ENCODE measurements at places on chromosomes 3 and 15.

DNA sequence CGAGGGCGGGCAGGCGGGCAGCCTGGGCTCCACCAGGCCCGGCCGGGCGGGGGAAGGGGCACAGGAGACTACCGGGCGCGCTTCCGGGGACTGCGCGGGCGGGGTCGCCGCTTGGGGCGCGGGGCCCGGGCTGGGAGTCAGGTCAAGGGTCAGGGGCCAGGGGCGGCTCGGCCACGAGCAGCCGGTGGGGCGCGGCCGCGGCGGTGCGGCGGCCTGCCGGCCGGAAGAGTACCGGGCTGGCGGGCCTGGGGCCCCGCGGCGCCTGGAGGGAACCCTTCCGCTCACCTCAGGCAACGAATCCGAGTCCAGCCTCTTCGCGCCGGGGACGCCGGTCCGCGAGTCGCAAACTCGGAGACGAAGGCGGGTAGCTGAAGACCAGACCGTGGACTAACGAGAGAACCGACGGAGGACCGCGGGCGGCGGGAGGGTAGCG lies 225 bp downstream of the RHOA start:
- no peak for DNase-seq

DNA sequence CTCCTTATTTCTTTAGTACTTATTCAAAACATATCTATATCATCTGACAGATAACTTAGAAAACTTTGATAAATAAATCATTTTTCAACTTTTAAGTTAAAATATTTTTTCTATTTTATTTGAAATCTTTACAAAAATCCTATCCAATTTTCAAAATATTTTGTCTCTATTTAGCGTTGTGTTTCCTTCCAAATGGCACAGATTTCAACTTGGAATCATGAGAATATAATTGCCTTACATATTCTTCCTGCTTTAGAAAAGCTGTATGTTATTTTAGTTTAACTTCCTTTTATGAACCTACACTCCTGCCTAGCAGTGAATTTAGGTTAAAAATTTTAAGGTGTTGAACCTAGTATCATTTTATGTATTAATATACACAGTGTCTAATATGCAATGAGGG lies 38.2 kb downstream of the BCHE start:
- DNase-seq, result no peak

DNA sequence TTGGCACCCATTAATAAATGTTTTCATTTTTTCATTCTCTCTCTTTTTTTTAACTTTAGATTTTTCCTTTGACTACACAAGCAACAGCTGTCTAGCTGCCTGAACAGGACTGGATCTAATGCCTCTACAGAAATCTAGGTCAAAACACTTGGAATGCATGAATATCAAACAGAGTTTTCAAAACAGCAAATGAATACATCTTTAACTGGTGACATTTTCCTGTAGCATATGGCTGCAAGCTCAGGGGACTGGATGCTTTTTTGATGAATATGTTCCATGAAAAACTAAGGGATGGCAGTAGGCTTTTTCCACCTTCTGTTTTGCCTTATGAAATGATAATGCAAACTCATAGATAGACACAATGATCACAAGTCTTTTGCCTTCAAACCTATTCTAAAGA lies 661.7 kb downstream of the MCTP2 start:
- no peak for DNase-seq

DNA sequence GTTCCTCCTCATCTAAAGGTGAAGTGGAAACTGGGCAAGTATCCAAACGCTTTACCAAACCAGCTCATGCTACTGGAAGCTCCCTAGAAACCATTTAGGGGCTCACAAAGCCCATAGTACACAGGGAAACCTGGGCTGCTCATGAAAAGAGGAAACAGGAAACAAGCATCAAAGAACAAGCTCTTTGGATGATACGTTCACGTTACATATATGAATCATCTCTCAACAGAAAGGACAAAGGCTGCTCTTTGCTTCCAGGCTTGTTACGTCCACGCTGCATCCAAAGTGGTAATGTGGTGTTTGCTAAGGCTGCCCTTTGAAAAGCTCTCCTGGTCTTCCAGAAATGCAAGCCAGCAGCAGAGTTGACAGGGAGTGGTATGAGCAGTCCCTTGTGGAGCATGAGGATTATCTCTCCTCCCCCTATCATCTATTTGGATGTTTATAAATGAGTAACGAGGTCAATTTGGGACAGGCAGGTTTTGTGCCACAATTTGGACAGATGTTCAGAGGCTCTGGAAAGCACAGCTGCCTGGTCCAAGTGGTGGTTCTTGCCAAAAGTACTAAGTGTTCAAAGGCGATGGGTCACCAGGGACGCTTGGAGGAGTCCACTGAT lies 98.0 kb upstream of the RORA start:
- DNase-seq, result no peak

DNA sequence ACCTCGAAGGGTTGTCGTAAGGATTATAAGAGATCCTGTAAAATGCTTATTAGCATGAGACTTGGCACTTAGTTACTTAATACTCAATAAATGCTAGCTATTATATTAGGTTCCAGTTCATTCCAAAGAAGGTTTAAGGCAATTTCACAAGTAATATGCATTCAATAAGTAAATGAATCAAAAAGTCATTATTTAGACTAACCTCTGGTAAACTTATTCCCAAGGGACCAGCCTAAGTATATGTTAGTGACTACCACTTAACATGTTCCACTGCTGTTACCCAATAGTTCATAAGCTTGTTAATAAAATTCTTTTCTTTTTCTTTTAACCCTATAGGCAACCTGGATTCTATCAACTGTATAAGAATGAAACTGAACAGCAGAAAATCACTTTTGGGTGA lies 5.1 kb downstream of the PDCD10 start:
- no peak for DNase-seq

GRCh38 chr3:189278221-189278620 lies 106.5 kb downstream of the TPRG1 start:
- DNase-seq, result no peak

GRCh38 chr3:69540706-69541581 lies 155.1 kb upstream of the FRMD4B start:
- DNase-seq, result no peak

GRCh38 chr3:24498796-24499195 lies 4.1 kb upstream of the THRB start:
- no peak for DNase-seq

- no peak for DNase-seq
Measured at GRCh38 chr3:60920519-60920918, 330.7 kb downstream of the FHIT start.

DNA sequence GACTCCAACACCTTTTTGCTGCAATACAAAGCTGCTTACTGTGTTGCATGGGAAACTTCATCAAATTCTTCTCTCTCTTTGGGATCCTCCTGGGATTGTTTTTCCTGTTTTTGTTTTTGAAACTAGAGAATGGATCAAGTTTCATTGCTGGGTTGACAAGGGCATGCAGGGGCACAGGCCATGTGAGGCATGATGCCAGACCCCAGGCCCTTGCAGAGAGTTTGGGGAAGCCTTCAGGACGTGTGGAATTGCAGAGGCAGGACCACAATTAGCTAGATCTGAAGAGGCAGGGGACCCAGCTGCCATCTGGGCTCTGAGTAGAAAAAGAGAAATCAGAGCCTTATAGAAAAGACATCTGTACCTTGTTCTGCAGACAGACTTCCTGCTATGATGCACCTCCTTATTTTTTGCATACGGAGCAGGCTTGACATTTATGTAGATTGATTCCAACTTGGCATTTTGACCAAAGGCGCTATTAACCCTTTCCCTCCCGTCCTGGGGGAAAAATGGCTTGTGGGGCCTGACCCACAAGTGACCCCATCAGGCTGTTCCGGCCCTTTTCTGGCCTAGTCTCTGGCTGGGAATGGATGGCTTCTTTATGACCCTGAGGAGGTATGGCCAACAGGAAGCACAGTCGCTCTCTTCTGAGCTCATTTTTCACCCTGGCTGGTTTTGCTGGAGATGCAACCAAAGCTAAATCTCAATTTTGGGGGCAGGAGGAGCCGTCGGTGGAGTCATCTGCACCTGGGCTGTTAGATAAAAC lies 44.3 kb upstream of the CHRNB4 start:
- no peak for DNase-seq

DNA sequence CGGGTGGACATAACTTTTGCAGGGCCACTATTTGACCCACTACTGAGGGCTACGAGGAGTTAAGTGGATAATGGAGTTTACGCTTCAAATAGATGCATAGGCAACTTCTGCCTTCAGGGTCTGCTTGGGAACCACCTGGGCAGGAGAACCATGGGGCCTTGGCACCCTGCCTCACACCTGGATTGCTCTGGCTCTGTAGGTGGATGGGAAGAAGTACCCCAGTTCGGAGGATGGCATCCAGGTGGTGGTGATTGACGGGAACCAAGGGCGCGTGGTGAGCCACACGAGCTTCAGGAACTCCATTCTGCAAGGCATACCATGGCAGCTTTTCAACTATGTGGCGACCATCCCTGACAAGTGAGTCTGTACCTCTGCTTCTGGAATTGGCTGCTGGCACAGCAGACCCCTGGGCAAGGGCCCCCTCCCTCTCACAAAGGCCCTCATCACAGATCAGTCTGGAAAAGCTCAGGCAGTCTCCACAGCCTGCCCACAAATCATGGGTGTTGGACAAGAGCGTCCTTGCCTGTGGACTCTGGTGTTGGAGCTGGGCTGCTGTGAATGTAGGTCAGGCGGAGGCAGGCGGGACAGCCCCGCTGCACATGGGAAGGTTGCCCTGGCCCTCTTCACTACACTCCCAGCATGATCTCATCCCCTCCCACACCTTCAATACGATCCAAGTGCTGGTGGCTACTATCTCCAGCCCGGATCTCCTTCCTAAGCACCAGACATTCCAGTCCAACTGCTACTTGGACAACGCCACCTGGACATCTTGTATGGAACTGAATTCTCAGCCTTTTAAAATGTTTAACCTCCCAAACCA lies 46.7 kb downstream of the MESD start:
- DNase-seq, result no peak

- DNase-seq, result no peak
Measured at GRCh38 chr15:42053010-42053409, 32.2 kb upstream of the PLA2G4E start.

DNA sequence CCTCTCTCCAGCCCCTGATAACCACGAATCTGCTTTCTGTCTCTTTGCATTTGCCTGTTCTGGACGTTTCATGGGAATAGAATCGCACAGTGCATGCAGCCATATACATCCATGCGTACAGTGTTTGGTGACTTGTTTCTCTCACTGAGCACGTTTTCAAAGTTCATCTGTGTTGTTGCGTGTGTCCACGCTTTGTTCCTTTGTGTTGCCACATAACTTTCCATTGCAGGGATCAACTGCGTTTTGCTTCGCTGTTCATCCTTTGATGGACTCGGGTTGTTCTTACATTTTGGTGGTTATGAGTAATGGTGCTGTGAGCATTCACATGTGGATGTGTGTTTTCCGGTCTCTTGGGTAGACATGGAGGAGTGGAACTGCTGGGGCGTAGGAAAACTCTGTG lies 56.4 kb upstream of the TAMM41 start:
- DNase-seq, result no peak

- peak; percentile 6 for DNase-seq
Measured at GRCh38 chr3:55402886-55403609, 84.1 kb downstream of the WNT5A start.

GRCh38 chr15:89662893-89663626 lies 7.8 kb upstream of the KIF7 start:
- no peak for DNase-seq

DNA sequence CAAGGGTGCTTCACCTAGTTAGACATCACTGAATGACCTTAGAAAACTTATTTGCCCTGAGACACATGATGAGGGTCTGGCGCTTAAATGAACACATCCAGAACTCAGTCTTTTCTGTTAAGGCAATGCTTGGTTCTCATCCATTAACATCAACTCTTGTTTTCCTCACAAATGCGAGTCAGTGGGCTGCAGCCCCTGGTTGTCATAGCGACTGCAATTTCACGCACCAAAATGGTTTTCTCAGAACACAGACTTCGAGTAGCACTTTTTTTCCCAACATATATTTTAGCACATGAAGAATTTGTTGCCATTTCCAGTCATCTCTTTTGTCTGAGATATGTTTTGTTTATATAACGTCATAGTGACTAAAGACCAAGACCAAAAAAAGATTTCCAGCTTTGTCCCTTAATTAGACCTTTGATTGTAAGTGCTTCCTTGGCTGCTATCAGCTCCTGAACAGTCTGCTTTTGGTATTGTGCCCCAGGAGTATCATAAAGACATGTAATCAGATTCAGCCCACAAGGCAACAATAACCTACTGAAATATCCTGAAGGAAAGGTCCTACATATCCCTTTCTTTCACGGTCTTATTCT lies 68.5 kb downstream of the GPR176 start:
- DNase-seq, result no peak

DNA sequence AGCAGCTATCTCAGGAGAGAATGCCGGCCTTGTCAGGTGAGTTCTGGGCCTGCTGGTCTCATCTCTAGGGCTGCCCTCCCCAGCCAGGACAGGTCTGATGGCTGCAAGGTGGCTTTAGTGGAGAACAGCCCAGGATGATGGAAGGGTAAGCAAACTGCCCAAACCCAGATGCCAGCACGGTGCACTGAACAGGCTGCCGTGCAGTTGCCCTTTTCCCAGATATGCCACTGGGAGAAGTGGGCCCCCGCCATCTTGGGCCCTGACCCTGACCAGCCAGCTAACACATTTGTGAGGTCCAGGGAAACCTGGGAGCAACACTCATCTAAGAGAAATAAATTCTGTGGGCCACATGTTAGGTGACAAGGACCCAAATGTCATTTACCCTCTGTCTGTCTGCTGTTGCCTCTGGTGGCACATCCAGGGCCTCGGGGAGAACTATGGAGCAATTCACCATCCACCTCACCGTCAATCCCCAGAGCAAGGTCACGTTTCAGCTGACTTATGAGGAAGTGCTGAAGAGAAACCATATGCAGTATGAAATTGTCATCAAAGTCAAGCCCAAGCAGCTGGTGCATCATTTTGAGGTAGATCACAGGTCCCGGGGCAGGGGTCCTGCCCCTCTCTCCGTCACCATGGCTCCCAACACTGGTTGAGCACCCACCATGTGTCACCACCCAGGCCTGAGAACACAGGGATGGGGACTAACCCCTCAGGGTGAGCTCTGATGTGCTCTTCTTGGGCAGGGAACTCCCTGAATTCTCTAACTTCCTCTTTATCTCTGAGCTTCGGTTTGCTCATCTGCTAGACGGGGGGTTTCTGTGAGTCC lies 1.8 kb downstream of the ITIH1 start:
- no peak for DNase-seq

GRCh38 chr15:55526559-55527036 lies 18.6 kb upstream of the DNAAF4 start:
- no peak for DNase-seq

DNA sequence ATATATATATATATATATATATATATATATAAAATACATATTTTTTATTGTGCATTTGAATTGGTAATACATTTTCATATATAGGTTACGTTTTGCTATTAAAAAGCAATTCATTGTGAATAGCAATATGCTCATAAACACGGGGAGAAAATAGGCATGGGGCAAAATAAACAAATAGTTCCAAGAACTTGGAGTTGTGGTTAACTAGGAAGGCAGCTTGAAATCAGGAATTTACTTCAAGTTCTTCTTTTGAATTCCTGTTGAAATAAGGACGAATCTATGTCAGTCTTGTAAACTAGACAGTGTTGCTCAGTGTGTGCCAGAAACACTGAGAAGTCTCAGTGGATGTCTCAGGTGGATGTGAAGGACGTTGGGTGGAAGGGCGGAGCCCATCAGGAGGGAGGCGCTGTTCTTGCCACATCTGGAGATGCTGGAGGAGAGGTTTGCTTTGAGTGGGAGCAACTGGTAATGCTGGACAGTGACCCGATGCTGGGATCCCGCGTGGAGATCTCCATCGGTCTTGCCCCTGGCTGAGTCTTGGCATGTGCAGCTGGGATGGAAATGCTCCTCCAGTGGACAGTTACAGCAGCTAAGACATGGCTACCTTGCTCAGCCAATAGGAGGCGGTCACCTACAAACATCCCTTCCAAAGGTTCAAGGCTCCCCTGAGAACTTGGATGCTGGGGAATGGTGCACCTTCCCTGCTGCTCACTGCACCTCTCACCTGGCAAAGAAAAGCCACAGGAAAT lies 2.5 kb downstream of the IL16 start:
- no peak for DNase-seq

Measured in NCI-H1417 treated with DMSO at 0.1 percent for 48 hours (cell line).